ENCODE measurements at places on chromosomes 16 and 17. TPM values are rescaled to one million over a fixed set of nuclear protein-coding genes. Genes with fewer than 3 reads are reported as not detected.

DNA sequence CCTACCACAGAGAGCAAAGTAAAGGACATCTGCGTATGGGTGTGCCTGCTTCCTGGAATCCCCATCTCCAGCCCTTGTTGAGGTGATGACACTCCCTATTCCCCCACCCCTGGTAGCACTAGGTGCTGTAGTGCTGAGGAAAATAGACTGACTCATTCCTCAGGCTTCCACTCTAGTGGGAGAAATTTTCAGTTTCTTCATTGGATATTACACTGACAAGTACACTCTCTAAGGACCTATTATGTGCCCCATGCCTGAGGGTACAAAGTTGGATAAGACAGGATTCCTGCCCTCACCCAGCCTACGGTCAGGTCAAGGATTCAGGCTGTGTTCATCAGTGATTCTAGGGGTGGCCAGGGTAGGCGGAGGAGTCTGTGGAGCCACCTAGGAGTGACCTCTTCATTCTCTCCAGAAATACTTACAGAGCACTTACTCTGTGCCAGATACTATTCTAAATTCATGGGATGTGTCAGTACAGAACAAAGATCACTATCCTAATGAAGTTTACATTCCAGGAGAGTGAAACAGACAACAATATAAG, 4.5 kb upstream of the ZC3H7A start:
- no peak overlapping the region for H3K4me3 ChIP-seq
- H3K27me3 ChIP-seq = no peaks in the 10 kb centered on the region
- peaks cover 31% of the 10 kb centered on the region for H3K4me1 ChIP-seq

DNA sequence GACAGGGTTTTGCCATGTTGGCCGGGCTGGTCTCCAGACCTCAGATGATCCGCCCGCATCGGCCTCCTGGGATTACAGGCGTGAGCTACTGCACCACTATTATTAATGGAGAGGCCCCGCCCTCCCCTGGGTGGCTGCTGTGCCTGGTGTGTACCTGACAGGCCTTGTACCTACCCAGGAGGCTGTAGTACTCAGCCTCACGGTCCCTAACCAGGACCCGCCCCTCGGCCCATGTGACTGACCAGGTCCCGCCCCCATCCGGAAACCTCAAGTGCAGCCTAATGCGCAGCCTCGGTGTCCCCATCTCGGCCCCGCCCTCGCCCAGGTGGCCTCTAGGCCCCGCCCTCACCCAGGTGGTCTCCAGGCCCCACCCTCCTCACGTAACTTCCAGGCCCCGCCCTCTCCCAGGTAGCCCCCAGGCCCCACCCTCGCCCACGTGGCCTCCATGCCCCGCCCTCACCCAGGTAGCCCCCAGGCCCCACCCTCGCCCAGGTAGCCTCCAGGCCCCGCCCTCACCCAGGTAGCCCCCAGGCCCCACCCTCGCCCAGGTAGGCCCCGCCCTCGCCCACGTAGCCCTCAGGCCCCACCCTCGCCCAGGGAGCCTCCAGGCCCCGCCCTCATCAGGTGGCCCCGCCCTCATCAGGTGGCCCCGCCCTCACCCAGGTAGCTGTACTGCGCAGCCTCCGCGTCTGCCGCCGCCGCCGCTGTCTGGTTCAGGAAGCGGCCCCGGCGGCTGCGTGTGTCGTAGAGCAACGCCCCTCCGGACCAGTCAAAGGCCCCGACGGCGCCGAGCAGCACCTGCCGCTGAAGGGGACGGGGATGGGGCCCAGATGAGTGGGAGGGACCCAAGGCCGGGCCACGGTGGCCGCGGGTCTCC, 31.0 kb downstream of the HASPIN start:
- H3K36me3 ChIP-seq = no peaks in the 10 kb centered on the region
- no peak overlapping the region for H3K4me3 ChIP-seq
- no peaks in the 10 kb centered on the region for H3K27me3 ChIP-seq
- peaks cover 21% of the 10 kb centered on the region for H3K4me1 ChIP-seq
- no peak overlapping the region for H3K27ac ChIP-seq

DNA sequence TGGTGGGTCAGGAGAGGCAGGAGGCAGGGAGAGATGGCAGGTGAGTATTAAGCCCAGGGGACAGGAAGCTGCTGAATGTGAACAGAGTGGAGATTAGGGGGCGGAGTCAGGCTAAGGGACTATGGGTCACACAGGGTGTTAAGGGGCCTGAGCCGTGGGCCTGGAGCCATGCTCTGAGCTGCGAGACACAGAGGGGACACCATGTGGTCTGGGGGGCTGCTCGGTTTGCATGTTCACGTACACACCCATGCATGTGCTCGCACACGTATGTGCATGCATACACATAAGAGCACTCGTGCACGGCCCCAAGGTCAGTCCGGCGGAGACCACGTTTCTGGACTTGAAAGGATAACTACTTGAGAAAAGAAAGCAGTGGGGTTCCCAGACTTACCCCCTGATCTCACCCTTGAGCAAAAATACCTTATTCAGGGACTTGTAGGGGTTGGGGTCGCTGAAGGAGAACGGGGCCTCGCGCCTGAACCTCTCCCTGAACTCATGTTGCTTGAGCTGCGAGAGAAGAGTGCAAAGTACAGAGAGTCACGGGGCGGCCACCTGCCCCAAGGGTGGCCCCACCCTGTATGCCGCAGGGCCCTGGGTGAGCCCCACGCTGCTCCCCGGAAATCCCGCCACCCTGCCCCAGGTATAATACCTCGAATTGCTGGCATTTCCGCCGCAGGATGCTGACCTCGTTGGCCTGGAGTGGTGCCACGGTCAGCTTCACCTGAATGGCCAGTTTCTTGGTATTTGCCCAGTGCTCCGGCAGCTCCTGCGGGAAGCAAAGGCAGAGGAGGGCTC, 50.8 kb downstream of the DNAH17 start:
- H3K27ac ChIP-seq = no peak overlapping the region
- H3K4me3 ChIP-seq = no peak overlapping the region
- H3K4me1 ChIP-seq = no peaks in the 10 kb centered on the region
- H3K36me3 ChIP-seq = no peaks in the 10 kb centered on the region
- H3K27me3 ChIP-seq = no peaks in the 10 kb centered on the region

DNA sequence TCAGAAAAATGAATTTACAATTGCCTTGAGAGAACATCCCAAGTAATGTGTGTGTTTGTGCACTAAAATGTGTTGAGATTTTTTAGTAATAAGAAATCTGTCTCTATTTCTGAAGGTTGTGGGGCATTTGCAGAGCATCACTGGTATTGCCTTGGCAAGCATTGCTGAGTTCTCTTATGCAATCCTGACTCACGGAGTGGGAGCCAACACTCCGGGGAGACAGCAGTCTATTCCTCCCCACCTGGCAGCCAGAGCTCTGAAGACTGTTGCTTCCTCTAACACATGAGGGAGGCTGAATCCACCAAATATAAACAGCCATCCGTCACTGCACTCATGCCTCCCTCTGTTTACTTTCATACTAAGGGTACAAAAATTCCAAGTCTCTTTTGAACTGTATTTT, 10.6 kb downstream of the CNTD1 start:
- H3K4me3 ChIP-seq = no peak overlapping the region
- H3K36me3 ChIP-seq = peaks cover 21% of the 10 kb centered on the region
- no peak overlapping the region for H3K27ac ChIP-seq
- no peaks in the 10 kb centered on the region for H3K27me3 ChIP-seq

- no peak overlapping the region for H3K27ac ChIP-seq
- no peaks in the 10 kb centered on the region for H3K4me1 ChIP-seq
- no peaks in the 10 kb centered on the region for H3K36me3 ChIP-seq
- no peak for DNase-seq
- H3K4me3 ChIP-seq = no peak overlapping the region
Observed at GRCh38 chr17:4520060-4520893, 21.6 kb downstream of the SPNS2 start.

LGALS3BP gene
- total RNA-seq = 71.2 TPM

DNA sequence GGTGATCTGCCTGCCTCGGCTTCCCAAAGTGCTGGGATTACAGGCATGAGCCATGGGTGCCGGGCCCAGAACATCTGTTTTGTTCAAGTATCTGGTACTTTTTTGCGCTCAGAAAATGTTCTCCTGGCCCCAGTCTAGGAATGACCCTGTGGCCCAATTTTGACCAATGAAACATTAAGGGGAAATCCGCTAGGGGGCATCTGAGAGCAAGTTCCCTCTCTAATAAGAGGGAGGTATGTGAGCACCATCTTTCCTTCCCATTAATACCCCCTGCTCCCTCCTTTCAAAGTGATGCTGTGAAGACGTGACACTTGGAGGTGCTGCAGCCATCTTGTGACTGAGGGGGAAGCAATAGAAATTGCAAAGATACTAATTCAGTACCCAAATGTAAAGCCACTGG, 16.5 kb upstream of the CLEC3A start:
- peaks cover 7% of the 10 kb centered on the region for H3K27me3 ChIP-seq
- H3K4me1 ChIP-seq = no peaks in the 10 kb centered on the region
- no peak overlapping the region for H3K27ac ChIP-seq
- DNase-seq = peak; percentile 18
- no peak overlapping the region for H3K4me3 ChIP-seq

GRCh38 chr17:83008186-83008510, 71.3 kb upstream of the METRNL start:
- H3K4me3 ChIP-seq = no peak overlapping the region
- H3K27me3 ChIP-seq = no peaks in the 10 kb centered on the region
- peaks cover 9% of the 10 kb centered on the region for H3K36me3 ChIP-seq

DNA sequence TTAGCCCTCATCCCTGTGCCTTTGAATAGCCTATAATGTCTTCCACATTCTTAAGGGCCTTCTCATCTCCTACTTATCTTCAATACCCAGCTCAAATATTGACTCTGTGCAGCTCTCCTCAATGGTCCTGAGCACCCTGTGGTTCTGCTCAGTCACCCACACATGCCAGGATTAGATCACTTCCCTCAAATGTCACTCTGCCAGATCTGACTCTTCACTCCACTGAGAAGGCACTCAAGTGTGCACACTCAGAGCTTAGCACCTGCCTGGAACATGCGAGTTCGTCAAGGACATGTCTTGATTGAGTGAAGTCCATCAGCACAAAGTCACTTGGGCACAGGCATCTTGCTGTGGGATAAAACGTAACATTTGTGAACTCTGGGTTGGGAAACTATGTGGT, 404.8 kb downstream of the CDH13 start:
- H3K27me3 ChIP-seq = peaks cover 2% of the 10 kb centered on the region
- DNase-seq = no peak
- no peak overlapping the region for H3K4me3 ChIP-seq
- no peaks in the 10 kb centered on the region for H3K36me3 ChIP-seq
